Lower lobe of right lung (tissue), 2 donors: ENCODE measurements at places on chromosomes 1 and 21. TPM values are rescaled to one million over a fixed set of nuclear protein-coding genes. Genes with fewer than 3 reads are reported as not detected.
A peak's percentile ranks its signal among the peaks of the same experiment; 100 is the strongest.

- H3K27ac ChIP-seq, result no peak overlapping the region
- DNase-seq, result no peak
- H3K27me3 ChIP-seq, result no peaks in the 10 kb centered on the region
- H3K36me3 ChIP-seq, result peaks cover 32% of the 10 kb centered on the region
- no peak overlapping the region for H3K4me3 ChIP-seq
Measured at GRCh38 chr1:37954316-37954971, 7.6 kb upstream of the INPP5B start.

DNA sequence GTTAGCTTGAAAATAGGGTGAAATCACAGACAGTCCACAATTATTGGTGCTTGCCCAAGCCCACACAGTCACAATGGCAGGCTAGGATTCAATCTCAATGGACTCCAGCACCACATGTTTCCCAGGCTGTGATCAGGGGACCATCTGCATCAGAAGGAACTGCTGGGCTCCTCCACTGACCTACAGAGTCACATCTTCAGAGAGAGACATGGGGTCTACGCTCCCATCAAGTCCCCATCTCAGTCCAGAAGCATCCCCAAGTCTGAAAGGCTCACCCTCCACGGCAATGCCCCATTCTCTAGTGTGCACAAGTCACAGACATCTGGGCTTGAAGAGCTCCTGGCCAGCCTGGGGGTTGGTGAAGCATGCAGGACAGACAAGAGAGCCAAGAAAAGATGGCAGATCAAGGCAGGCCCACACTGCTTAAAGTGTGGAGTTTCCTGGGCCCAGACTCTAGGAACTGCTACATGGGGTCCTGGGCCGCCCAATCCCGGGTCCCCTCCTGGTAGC lies 262.5 kb downstream of the NPHP4 start:
- H3K4me1 ChIP-seq, result no peaks in the 10 kb centered on the region
- H3K27me3 ChIP-seq, result peaks cover 23% of the 10 kb centered on the region

GRCh38 chr1:17768651-17769241 lies 13.6 kb downstream of the ACTL8 start:
- H3K27ac ChIP-seq, result no peak overlapping the region
- H3K36me3 ChIP-seq, result no peaks in the 10 kb centered on the region
- no peak overlapping the region for H3K4me3 ChIP-seq
- H3K27me3 ChIP-seq, result peaks cover 3% of the 10 kb centered on the region
- no peaks in the 10 kb centered on the region for H3K4me1 ChIP-seq

DNA sequence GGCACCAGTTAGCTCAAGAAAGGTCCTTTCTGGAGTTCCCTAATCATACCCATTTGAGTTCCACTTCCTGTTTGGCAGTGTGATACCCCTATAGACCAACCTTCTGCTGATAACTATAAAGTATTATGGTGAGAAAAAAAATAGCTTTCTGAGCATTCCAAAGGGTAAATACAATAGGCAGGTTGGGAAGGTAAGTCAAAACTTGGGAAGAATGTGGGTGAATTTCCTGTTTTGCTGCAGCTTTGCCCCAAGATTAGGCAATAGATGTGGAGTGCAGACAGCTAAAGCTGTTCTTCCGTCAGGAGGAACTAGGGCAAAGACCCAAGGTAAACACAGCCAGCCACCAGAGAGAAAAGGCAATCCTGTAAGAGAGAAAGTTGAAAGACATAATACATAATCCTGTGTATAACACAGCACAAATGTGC lies 49.9 kb upstream of the GUCA2A start:
- no peaks in the 10 kb centered on the region for H3K36me3 ChIP-seq
- peak overlapping the region; percentile 8 for H3K27ac ChIP-seq
- no peaks in the 10 kb centered on the region for H3K27me3 ChIP-seq
- H3K4me3 ChIP-seq, result no peak overlapping the region

DNA sequence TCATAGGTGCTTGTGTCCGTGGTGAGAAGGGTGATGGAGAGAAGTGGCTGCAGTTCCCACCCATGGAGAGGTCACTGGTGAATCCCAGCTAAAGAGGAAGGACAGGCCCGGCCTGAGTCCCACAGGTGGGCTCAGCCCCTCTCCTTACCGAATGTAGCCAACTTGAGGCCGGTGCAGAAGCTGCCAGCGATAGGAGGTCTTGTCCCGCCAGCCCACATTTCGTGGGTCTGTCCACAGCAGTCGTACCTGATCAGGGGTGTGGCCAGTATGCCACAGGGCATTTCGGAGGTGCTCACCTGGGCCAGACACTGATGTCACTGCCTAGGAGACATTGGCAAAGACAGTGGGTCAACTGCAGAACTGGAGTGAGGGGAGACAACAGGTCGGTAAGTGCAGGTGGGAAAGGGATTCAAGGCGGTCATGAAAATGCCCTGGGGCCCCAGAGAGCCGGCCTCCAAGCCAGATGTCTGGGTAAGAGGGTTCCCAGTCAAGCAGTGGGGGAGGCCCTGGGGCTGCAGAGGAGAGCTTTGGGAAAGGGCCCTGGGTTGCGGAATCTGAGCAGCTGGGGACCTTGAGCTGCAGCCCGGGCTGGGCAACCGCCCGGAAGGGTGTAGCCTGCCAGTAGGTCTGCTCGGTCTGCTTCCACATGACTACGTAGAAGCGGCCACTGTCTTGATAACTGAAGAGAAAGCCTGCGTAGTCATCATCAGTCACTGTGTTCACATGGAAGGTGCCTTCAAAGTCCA lies 10.6 kb downstream of the THBS3 start:
- no peak overlapping the region for H3K4me3 ChIP-seq
- no peaks in the 10 kb centered on the region for H3K27me3 ChIP-seq
- peaks cover 26% of the 10 kb centered on the region for H3K4me1 ChIP-seq
- H3K36me3 ChIP-seq, result peaks cover 12% of the 10 kb centered on the region
- H3K27ac ChIP-seq, result no peak overlapping the region

DNA sequence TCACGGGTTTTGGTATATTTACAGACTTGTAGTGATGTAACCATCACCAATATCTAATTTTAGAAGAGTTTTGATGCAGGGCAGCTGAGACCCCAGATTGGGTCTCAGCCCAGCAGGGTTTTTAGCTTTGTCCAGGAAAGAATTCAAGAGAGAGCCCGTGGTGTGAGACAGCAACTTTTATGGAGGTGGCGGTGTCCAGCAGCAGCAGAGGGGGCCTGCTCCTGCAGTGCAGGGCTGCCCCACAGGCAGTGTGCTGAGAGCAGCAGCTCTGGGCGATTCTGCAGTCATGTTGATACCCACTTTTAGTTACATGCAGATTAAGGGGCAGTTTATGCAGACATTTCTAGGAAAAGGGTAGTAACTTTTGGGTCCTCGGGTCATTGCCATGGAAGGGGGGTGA lies 1.8 kb upstream of the EPHX1 start:
- peaks cover 25% of the 10 kb centered on the region for H3K4me1 ChIP-seq
- no peak overlapping the region for H3K4me3 ChIP-seq
- H3K27me3 ChIP-seq, result no peaks in the 10 kb centered on the region
- no peaks in the 10 kb centered on the region for H3K36me3 ChIP-seq
- H3K27ac ChIP-seq, result no peak overlapping the region

The OR2T1 gene
- total RNA-seq, result not detected

The CIART gene
- total RNA-seq, result 6.2 TPM

The HFM1 gene
- total RNA-seq, result 1.2 TPM

The PEX14 gene
- total RNA-seq, result 27.9 TPM
